H9 (cell line): ENCODE measurements at places on chromosomes 6 and 20. TPM values are rescaled to one million over a fixed set of nuclear protein-coding genes. Genes with fewer than 3 reads are reported as not detected.

Gene PLA2G7
- total RNA-seq = 1.7 and 1.8 TPM in 2 replicates

Gene OR2J3
- total RNA-seq = not detected in 2 replicates

Gene FHL5
- not detected in 2 replicates for total RNA-seq

Gene SYCP2
- 0.70 and 0.94 TPM in 2 replicates for total RNA-seq

Gene CST5
- not detected in 2 replicates for total RNA-seq

Gene MRAP2
- 8.0 and 8.3 TPM in 2 replicates for total RNA-seq

Gene TBC1D32
- 8.7 and 9.0 TPM in 2 replicates for total RNA-seq

Gene LINC00237
- 0.24 and 0.90 TPM in 2 replicates for total RNA-seq

Gene MAS1
- total RNA-seq = 0.02 TPM in 2 replicates

Gene PTCRA
- not detected in 2 replicates for total RNA-seq

Gene CYP21A2
- not detected in 2 replicates for total RNA-seq

Gene LKAAEAR1
- 0.39 TPM in 1 of 2 replicates, not detected in the other for total RNA-seq

GRCh38 chr20:18506744-18507143 lies 996 bp upstream of the SEC23B start:
- peak overlapping the region; percentile 98 for H3K4me3 ChIP-seq
- peaks cover 6% of the 10 kb centered on the region; the same call in 1 of the 3 replicates for H3K36me3 ChIP-seq
- DNase-seq = no peak
- H3K4me1 ChIP-seq = no peaks in the 10 kb centered on the region
- no peaks in the 10 kb centered on the region for H3K27me3 ChIP-seq
- H3K27ac ChIP-seq = peak overlapping the region; percentile 79

DNA sequence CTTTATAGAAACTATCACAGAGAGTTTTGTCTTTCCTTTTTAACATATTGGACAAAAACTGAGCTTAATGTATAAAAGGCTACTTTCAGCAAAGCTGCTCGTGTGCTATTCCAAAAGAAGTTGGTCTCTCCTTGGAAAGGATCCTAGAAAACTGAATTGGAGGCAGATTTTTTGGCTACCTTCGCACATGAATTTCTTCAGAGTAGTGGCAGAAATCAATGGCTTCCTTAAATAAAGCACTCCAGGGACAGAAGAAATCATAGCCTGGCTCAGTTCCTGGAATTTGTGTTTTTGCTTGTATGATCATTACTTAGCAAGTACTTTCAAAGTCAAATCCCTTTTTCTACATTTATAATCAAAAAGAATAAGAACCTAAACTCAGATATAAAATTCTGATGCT lies 780.3 kb downstream of the PHF3 start:
- H3K27me3 ChIP-seq = no peaks in the 10 kb centered on the region

DNA sequence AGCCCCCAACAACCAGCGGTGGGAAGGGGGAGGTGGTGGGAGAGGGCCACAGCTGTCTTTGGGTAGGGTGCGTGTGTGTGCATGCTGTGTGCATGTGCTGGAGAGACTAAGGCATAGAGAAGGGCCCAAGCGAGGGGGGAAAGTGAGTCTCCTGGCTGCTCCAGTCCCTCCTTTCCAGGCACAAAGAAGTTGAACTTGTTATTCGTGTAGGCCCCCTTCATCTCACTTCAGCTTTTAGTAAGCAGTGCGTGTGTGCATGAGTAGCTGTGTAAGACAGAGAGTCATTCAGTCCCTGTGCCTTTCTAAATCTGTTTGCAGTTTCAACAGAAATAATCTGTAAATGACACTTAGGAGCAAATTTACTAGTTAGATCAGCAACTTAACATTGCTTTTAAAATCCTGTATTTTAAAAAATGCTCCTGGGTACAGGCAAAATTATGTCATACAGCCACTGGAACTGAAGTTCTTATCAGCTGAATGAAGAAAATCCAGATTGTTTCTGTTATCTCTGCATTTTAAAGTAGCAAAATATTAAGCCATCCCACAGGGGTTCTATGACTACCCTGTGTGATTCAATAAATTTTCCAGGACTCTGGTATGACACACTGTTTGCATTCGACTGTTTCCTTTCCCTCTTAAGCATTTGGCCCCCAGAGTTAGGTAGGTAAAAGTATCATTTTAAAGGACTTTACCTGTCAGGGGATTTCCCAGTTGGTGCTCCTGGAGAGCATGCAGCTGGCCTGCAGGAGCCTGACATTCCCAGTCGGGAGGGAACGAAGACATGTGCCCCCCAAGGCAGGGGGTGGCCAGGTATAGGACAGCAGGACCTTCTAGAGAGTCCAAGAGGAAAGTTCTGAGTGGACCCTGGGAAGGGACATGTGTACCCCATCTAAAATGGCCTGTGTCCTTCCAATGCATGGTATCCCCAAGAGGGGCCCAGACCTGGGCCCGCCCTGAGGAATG lies 39.0 kb downstream of the MTRES1 start:
- no peaks in the 10 kb centered on the region for H3K27me3 ChIP-seq
- no peaks in the 10 kb centered on the region; the same call in 1 of the 2 replicates for H3K4me1 ChIP-seq
- DNase-seq = no peak
- H3K36me3 ChIP-seq = peaks cover 11% of the 10 kb centered on the region; the same call in 2 of the 3 replicates

DNA sequence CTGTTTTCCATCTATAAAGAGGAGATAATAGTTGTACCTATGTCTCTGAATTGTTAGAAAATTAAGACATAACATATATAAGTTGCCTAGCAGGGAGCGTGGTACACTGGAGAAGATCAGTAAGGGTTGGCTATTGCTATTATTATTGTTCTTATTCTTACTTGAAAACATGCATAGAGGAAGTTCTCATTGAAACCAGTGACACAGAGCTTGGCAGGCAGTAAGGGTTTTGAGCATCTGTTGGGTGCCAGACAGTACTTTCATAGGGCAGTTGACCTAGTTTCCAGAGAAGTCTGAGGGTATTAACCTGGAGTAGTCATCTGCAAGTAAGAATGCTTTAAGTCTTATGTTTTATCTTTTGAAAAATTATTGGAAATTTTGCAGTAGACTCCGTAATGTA lies 13.3 kb upstream of the SGK1 start:
- no peaks in the 10 kb centered on the region for H3K4me1 ChIP-seq
- no peaks in the 10 kb centered on the region for H3K27me3 ChIP-seq
- DNase-seq = no peak
- no peak overlapping the region for H3K27ac ChIP-seq
- H3K4me3 ChIP-seq = no peak overlapping the region
- H3K36me3 ChIP-seq = no peaks in the 10 kb centered on the region

- no peaks in the 10 kb centered on the region for H3K27me3 ChIP-seq
- no peak overlapping the region for H3K4me3 ChIP-seq
- no peaks in the 10 kb centered on the region for H3K36me3 ChIP-seq
- no peaks in the 10 kb centered on the region; the same call in 1 of the 2 replicates for H3K4me1 ChIP-seq
- DNase-seq = no peak
- H3K27ac ChIP-seq = no peak overlapping the region
Measured at GRCh38 chr6:139145661-139146060, 10.8 kb downstream of the HECA start.

- no peaks in the 10 kb centered on the region for H3K36me3 ChIP-seq
- no peak overlapping the region for H3K27ac ChIP-seq
- H3K4me1 ChIP-seq = 0 out of 2 replicates have a peak, but pooled peaks cover 4% of the 10 kb centered on the region
- no peaks in the 10 kb centered on the region for H3K27me3 ChIP-seq
- no peak overlapping the region for H3K4me3 ChIP-seq
- no peak for DNase-seq
Measured at GRCh38 chr20:1323256-1323655, 5.7 kb downstream of the SDCBP2 start.

- no peaks in the 10 kb centered on the region for H3K27me3 ChIP-seq
- no peak within 1 kb of the TSS for H3K27ac ChIP-seq
- H3K4me1 ChIP-seq = no peaks in the 10 kb centered on the region
- no peak within 1 kb of the TSS for H3K4me3 ChIP-seq
- no peaks in the 10 kb centered on the region for H3K36me3 ChIP-seq
- DNase-seq = no peak
Measured at GRCh38 chr6:25754535-25754934, at the start of gene SLC17A4. Gene SLC17A4 (plus strand): TSS chr6:25754742. CDS start chr6:25761963, 7,221 bp downstream.

GRCh38 chr6:81814370-81815076 lies 62.0 kb upstream of the TENT5A start:
- no peaks in the 10 kb centered on the region for H3K36me3 ChIP-seq
- no peak overlapping the region for H3K4me3 ChIP-seq
- DNase-seq = no peak
- H3K27ac ChIP-seq = no peak overlapping the region

DNA sequence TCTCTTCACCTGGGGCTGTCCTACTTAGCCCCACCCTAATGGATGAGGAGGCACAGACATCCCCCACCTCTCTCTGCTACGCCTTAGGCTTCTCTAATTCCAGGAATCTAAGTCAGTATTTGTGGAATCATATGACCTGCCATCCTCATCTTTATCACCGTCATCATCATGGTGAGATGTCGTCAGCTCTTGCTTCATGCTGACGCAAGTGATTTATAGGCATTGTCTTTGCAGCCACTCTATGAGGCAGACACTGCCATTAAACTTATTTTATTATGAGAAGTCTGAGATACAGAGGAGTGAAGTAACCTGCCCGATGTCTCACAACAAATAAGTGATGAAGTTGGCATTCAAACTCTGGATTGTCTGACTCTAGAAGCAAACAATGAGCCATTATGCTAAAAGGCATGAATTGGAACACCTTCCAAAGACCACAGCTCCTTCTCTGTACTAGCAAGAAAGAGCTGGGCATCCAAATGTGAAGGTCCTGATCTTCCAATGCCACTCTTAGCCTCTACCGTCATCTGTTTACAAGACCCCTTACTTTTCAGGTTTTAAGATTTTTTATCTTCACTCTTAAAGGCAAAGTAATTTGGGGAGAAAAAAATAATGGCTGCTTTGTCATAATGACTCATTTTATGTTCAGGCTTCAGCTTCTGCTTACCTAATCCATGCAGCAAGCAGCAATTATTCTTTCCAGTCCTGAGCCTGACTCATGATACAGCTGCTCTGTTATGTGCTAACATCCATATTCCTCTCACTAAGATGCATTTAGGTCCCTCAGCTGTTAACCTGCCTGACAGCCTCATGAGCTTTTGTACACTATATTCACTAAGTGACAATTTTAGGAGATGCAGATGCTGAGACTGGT lies 113.7 kb upstream of the BCLAF1 start:
- H3K36me3 ChIP-seq = peaks cover 14% of the 10 kb centered on the region
- 0 out of 2 replicates have a peak, but pooled peaks cover 2% of the 10 kb centered on the region for H3K4me1 ChIP-seq
- no peak overlapping the region for H3K4me3 ChIP-seq
- no peak overlapping the region for H3K27ac ChIP-seq

- no peaks in the 10 kb centered on the region for H3K27me3 ChIP-seq
- H3K4me3 ChIP-seq = no peak overlapping the region
- H3K27ac ChIP-seq = no peak overlapping the region
Measured at GRCh38 chr6:14944593-14944992, 301.3 kb upstream of the JARID2 start.

DNA sequence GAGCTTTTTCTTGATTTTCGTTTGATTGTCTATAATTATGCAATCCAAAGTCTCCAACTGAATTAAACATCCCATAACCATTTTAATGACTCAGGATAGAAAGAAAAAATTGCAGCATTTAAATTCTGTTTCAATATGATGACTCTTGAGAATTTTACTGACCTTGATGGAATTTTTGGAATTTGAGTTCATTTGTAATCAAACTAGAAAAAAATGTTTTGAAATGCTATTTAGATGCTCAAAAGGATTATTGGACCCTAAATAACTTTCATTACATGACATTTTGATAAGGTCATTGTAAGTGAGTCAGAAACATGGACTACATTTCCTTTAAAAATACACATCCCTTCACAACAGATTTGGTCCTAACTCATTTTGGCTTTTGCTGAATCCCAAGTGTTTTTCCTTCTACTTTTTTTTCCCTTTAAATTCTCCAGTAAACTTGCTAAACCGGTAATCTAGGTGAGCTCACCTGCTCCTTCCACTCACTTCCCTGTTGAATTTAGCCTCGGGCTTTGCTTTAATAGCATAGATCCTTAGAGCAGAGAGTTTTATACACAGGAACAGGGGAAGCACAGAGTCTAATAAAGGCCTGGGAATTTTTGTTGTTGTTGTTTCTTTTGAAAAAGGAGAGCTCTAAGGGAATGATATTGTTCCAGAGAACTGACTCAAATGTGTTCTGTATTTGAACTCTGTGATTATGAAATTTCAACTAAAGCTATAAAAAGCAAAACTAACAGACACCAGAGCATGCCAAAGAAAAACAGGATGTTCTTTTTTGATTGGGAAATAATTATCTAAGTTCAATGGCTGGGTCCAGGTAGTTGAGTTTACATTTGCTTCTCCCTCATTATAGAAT lies 1088.2 kb upstream of the CITED2 start:
- no peak for DNase-seq
- H3K4me1 ChIP-seq = no peaks in the 10 kb centered on the region
- no peak overlapping the region for H3K27ac ChIP-seq
- H3K27me3 ChIP-seq = no peaks in the 10 kb centered on the region

GRCh38 chr6:166905505-166906134 lies 50.7 kb downstream of the RNASET2 start:
- H3K4me3 ChIP-seq = no peak overlapping the region
- H3K27ac ChIP-seq = no peak overlapping the region
- no peaks in the 10 kb centered on the region for H3K27me3 ChIP-seq
- DNase-seq = no peak
- H3K4me1 ChIP-seq = no peaks in the 10 kb centered on the region

DNA sequence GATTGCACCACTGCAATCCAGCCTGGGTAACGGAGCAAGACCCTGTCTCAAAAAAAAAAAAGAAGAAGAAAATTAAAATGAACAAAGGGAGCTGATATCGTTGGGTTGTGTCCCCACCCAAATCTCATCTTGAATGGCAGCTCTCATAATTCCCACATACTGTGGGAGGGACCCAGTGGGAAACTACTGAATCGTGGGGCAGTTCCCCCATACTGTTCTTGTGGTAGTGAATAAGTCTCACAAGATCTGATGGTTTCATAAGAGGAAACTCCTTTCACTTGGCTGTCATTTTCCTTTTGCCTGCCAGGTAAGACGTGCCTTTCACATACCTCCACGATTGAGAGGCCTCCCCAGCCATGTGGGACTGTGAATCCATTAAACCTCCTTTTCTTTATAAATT lies 149.4 kb downstream of the PREX1 start:
- no peak overlapping the region for H3K4me3 ChIP-seq
- no peak for DNase-seq
- H3K4me1 ChIP-seq = peaks cover 2% of the 10 kb centered on the region; the same call in 1 of the 2 replicates
- H3K36me3 ChIP-seq = peaks cover 3% of the 10 kb centered on the region; the same call in 2 of the 3 replicates
- H3K27ac ChIP-seq = no peak overlapping the region

- no peak overlapping the region for H3K27ac ChIP-seq
- H3K36me3 ChIP-seq = no peaks in the 10 kb centered on the region
- H3K4me3 ChIP-seq = no peak overlapping the region
- peak; percentile 18 for DNase-seq
- peaks cover 2% of the 10 kb centered on the region; the same call in 1 of the 2 replicates for H3K4me1 ChIP-seq
Measured at GRCh38 chr6:43966853-43967718, 160.2 kb downstream of the MRPL14 start.

DNA sequence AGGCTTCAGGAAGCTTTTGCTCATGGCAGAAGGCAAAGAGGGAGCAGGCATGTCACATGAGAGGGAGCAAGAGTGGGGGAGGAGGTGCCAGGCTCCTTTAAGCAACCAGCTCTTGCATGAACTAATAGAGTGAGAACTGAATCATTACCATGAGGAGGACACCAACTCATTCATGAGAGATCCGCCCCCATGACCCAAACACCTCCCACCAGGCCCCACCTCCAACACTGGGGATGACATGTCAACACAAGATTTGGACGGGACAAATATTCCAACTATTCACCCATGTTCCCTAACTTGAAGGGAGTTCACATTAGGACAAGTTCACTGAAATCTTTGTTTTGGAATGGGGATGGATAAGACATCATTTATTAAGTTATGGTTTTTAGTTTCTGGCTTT lies 155.2 kb upstream of the ESR1 start:
- DNase-seq = no peak
- no peak overlapping the region for H3K4me3 ChIP-seq
- H3K4me1 ChIP-seq = no peaks in the 10 kb centered on the region; the same call in 1 of the 2 replicates
